Posterior cingulate gyrus (tissue), 11 donors: ENCODE measurements at places on chromosomes 13 and 19.

DNA sequence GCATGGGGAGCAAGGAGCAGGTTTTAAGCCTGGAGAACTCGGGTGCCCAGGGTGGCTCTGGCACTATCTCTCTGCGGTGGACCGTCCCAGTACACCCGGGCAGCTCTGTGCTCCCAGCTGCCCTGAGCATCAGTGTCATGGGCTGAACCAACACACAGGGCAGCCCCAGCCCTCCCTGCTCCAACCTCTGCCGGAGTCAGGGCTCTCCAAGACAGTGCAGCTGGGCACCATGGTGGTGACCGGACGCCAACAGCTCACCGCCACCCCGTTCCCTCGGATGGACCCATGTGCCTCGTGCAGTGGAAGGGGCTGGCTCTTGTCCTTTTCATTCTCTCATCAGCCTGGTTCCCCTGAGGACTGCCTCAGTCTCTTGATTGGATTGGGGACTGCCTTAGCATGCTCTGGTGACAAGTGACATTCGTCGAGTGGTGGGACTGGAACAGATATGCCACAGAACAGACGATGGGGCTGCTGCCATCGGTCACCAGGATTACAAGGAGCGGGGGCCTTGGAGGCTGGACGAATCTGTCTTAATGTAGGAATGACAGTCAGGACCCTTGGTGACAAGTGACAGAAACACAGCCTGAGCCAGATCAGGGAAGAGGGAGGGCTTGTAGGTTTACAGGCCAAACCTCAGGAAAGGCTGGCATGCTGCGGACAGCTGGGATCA is 25.7 kb upstream of the VSTM2B start:
- DNase-seq, result no peak

DNA sequence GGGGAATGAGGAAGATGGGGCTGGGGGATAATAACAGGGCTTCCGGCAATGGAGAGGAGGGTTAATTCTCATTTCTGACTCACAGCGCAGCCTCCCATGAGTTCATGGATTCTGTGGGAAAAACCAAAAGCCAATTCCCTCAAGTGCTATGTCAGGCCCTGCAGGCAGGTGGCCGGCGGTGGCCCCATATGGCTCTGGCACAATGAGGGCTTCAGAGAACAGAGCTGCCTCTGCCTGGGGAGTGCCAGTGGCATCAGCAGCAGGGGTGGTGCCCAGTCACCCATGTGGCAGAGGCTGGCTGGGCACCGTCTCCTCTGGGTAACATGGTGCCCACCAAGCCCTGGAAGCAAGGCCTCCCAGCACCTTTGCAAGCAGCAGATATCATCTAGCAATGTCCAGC is 69.1 kb downstream of the ALOX5AP start:
- no peak for DNase-seq

DNA sequence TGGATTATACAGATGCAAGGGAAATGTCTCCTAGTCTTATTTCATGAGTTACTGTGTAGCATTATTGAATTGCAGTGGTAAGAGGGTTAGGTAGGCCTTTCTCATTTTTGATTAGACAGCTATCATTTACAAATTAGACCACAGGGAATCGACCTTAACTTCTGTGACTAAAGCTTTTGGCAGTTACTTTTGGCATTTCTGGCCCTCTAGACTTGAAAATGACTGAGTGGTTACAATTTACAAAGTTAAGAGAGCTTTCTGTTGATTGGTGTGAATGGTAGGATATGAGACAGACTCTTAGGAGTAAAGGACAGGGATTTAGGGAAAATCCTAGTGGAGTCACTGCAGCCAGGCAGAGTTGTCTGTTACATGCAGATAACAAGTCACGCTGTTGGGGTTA is 86.1 kb downstream of the GGACT start:
- DNase-seq, result no peak

GRCh38 chr13:65264066-65264465 is 1966.1 kb downstream of the PCDH9 start:
- no peak for DNase-seq

GRCh38 chr13:33025220-33025744 is 9.1 kb downstream of the KL start:
- DNase-seq, result no peak

GRCh38 chr19:33231511-33231910 is 5.9 kb upstream of the SLC7A10 start:
- no peak for DNase-seq

DNA sequence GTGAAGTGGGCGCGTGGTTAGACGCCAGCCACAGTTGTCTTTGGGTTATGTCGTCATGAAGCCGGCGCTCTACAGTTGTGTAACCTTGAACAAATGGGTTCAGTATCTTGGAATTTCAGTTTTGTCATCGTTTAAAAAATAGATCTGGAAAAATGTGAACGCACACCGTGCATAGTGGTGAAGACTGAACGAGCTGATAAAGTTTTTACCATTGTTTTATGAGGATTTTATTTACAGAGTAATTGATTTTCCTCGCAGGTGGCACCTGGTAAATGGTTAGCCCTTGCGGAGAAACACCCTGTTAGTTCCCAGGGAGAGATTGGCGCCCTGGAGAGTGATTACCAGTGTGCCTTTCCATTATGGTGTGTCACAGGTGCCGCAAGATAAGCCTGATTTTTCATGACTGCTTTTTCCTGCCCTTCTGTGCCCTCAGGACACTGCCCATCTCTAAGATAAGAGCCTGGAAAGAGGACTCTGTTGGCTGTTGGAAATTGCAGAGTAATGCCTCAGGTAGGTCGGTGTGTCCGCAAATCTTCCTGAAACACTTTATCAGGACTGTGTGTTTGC is 577 bp downstream of the ZNF181 start:
- DNase-seq, result no peak

GRCh38 chr13:54628383-54628782 is 1599.8 kb downstream of the OLFM4 start:
- no peak for DNase-seq

DNA sequence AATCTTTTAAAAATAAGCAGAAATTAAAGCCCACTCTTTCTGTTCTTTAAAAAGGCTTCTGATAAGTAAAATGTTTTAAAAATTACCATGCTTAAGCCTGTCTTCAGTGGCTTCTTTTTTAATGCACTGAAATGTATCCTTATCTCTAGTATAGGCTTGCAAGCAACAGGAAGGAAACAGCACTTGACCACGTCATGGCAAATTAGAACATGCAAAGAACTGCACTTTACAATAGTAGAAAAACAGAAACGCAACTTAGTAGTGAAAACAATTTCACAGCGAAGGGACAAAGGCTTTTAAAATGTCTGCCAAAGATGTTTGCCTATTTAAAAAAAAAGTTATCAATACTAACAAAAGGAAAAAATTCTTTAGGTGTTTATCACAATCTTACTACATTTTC is 36.3 kb downstream of the ELF1 start:
- no peak for DNase-seq
